ENCODE measurements at places on chromosomes 3 and 15.

DNA sequence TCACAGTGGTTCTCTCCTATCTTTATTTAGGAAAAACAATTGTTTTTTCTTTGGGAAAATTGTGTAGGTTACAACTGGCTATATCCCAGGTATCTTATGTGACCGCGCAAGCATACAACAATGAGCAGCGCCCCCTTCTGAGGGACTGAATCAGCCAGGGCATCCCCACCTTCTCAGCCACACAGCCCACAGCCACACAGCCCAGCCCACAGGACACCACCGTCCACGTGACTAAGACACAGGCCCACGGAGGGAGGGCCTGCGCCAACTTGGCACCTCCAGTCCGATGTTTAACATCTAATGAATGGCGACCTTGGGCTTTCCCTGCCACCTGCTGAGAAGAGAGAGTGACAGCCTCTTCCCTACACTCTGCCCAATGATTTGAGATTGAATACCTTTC, 68.1 kb downstream of the ATP10A start:
- DNase-seq: no peak

GRCh38 chr15:43867096-43867495, 40.3 kb downstream of the WDR76 start:
- no peak for DNase-seq

DNA sequence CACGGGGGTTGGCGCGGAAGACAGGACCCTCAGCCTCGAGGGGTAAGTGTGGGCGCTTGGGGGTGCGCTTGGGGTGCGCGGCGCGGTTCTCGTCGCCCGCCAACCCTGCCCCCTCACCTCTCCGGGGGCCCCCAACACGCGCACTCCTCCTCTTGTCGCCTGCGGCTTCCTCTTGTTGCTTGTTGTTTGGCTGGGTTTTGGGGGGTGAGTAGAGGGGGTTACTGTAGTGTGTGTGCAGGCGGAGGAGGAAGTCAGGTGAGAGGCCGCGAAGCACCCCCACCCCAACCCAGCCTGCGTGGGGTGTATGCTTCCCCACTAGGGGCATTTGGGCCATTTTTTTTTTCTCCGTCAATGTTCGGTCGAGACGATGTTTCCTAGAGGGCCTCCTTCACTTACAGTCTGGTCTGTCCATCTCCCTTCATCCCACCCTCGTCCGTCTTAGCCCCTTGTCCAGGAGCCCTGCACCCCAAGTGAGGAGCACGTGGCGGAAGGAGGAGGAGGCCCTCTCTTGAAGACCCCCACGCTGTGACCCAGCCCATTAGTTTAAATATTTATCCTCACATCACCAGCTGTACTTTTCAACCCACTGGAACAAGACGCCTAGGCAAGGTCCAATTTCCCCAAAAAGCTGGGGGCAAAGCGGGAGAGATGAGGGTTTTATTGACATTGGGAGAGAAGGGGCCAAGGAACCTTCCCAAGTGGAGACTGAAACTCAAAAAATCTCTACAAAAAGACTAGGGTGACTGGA, 20.4 kb upstream of the SATB1 start:
- DNase-seq: peak; percentile 82

DNA sequence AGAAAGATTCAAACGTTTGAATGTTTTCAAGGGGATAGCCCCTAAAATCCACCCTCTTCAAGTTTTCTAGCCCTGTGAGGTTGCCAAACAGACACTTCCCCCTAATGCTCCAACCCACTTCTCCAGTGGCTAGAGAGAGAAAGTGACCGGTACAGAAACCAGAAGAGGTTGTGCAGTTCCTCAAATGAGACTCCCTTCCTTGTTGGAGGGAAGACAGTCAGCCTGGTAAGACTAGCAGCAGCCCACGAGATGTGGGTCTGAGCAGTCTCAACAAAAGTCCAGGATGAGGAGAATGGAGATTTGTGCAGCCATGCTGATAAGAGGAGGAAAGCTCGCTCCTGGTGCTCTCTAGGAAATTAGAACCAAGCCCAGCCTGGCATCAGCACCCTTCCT, 222.8 kb upstream of the TPRG1 start:
- DNase-seq: peak; percentile 35

- no peak for DNase-seq
Observed at GRCh38 chr3:175590745-175591144, 731.6 kb downstream of the NAALADL2 start.

Measured in KBM-7 (cell line).